ENCODE measurements at places on chromosomes 13 and 19. TPM values are rescaled to one million over a fixed set of nuclear protein-coding genes. Genes with fewer than 3 reads are reported as not detected.

Gene HIPK4
- total RNA-seq, result 0.16 TPM

Gene ZNF575
- total RNA-seq, result 0.98 TPM

Gene SLC8A2
- 0.29 TPM for total RNA-seq

Gene ACER1
- total RNA-seq, result not detected

Gene MTUS2
- under 0.01 TPM for total RNA-seq

Gene SLITRK1
- not detected for total RNA-seq

Gene RXFP2
- not detected for total RNA-seq

Gene MAG
- total RNA-seq, result not detected

Gene SOX1
- not detected for total RNA-seq

Gene KASH5
- 1.9 TPM for total RNA-seq

Gene PLPPR2
- 19.0 TPM for total RNA-seq

Gene ANGPTL8
- total RNA-seq, result not detected

Gene DIRAS1
- 0.64 TPM for total RNA-seq

Gene KCNN1
- total RNA-seq, result 0.59 TPM

Gene CHST8
- 0.16 TPM for total RNA-seq

GRCh38 chr19:43687660-43687997 lies 17.7 kb upstream of the PLAUR start:
- H3K4me3 ChIP-seq, result no peak overlapping the region
- no peaks in the 10 kb centered on the region for H3K4me1 ChIP-seq
- DNase-seq, result no peak

GRCh38 chr13:95781016-95781415 lies 104.1 kb downstream of the DNAJC3 start:
- H3K27ac ChIP-seq, result no peak overlapping the region
- H3K4me1 ChIP-seq, result no peaks in the 10 kb centered on the region
- no peak overlapping the region for H3K4me3 ChIP-seq
- DNase-seq, result no peak
- H3K27me3 ChIP-seq, result no peaks in the 10 kb centered on the region

DNA sequence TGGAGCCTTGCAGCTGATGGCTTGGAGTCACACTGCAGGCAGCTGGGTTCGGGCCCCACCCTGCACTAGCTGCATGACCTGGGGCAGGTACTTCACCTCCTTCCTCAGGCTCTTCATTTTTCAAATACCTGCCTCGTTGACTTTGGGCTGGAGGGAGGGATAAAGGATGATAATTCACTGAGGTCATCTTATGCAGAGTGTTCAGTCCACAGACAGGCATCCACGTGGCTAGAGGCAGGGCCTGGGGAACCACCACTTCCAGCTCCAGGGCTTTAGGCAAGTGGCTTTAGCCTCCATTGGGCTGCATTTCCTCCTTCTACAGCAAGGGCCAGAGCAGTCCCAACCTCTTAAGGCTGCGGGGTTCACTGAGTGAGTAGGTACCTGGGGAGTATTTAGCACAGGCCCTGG lies 84.8 kb downstream of the SIPA1L3 start:
- H3K4me3 ChIP-seq, result no peak overlapping the region
- no peak for DNase-seq
- peaks cover 11% of the 10 kb centered on the region for H3K4me1 ChIP-seq

DNA sequence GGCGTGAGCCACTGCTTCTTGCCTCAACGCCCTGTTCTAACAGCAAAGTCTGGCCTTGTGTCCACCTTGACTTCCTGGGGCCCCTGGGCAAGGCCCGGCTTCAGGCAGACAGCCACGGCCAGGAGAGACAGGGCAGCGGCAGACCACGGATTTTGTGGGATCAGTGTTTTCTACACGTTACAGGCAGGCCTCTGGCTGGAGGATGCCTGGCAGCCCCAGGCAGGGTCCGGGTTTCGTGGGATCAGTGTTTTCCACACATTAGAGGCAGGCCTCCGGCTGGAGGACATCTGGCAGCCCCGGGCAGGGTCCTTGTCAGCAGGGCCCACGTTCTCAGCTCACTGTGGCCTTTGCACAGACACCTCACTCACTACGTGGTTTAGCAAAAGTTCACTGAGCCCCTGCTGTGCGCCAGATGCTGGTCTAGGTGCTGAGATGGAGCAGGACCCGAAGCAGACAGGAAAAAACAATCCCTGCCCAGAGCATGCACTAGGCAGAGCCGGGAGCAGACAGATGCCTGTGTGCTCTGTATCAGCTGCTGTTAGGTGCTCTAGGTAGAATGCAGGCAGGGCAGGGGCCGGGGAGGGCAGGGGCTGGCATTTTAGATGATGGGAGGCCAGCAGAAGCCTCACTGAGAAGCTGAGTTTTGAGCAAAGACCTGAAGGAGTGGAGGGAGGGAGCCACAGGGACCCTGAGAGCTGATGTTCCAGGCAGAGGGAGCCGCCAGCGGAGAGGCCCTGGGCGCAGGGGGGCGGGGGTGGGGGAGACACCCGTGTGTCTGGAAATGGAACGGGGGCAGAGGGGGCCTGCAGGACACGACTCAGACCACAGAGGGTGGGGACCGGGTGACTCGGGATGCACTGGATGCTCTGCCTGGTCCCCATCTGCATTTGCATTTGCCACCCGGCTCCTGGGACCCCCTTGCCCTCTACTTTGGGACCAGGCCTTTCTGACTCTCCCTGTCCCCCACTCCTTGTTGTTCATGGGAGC lies 25.0 kb upstream of the NCCRP1 start:
- H3K36me3 ChIP-seq, result no peaks in the 10 kb centered on the region
- H3K27me3 ChIP-seq, result no peaks in the 10 kb centered on the region
- H3K4me3 ChIP-seq, result no peak overlapping the region
- no peak overlapping the region for H3K27ac ChIP-seq
- H3K4me1 ChIP-seq, result no peaks in the 10 kb centered on the region
- DNase-seq, result no peak

DNA sequence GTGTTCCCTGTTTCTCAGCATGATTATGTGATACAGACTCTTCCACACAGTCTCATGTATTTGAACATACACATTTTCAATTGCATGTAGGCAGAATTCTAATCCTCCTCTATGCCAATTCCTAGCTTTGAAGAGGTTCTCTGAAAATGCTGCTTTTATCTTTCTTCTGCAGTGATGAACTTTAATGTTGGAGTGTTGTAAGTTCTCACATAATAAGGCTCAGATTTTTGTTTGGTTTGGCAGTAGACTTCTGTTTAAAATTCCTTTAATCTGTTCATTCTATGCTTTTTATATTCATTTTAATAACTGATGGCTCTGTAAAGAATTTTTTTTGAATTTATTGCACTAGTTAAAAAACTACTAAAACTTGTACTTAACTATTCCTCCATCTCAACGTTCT lies 225.8 kb downstream of the GGACT start:
- H3K4me3 ChIP-seq, result no peak overlapping the region
- H3K27me3 ChIP-seq, result no peaks in the 10 kb centered on the region
- H3K36me3 ChIP-seq, result no peaks in the 10 kb centered on the region
- DNase-seq, result no peak
- H3K4me1 ChIP-seq, result no peaks in the 10 kb centered on the region
- H3K27ac ChIP-seq, result no peak overlapping the region

DNA sequence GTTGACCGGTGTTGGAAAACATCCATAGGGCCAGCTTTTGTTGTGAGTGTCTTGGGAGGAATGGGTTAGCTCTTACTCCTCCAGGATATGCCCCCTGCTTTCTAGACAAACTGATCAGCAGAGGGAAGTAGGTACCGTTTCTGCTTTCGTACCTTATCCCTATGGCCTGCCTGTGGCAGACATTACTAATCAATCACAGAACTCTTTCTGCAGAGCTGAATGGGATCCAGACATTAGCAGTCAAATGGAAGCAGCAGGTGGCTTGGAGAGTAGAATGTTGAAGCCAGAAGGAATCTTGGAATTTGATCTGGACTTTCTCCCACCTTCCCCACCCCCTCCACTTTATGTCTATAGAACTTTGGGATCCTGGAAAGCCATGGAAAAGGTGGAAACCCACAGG lies 17.1 kb downstream of the NWD1 start:
- no peaks in the 10 kb centered on the region for H3K36me3 ChIP-seq
- no peak for DNase-seq
- no peak overlapping the region for H3K4me3 ChIP-seq
- no peaks in the 10 kb centered on the region for H3K27me3 ChIP-seq
- H3K27ac ChIP-seq, result no peak overlapping the region
- H3K4me1 ChIP-seq, result no peaks in the 10 kb centered on the region

- H3K27ac ChIP-seq, result no peak overlapping the region
- no peaks in the 10 kb centered on the region for H3K36me3 ChIP-seq
- H3K4me3 ChIP-seq, result no peak overlapping the region
- DNase-seq, result no peak
These were observed 114.9 kb downstream of the PTPRS start for GRCh38 chr19:5225486-5226345.

DNA sequence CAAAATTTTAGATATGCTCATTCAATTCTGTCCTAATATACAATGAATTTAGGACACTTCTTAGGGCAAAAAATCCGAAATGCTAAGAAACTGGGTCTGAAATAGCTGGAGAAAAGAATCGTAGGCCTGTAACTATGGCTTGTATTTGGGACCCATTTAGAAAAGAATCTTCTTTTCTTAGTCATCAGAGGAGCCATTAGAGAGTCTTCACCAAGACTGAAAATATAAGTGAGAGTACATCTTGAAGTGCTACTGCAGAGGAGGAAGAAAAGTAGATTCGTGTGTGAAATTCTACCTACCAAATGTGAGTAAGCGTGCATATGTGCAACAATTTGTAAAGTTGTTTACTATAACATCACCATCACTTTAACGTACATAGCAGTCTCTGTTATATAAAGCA lies 8.8 kb upstream of the DACH1 start:
- no peaks in the 10 kb centered on the region for H3K27me3 ChIP-seq
- H3K36me3 ChIP-seq, result no peaks in the 10 kb centered on the region
- no peak for DNase-seq
- H3K4me3 ChIP-seq, result no peak overlapping the region
- no peak overlapping the region for H3K27ac ChIP-seq

- H3K36me3 ChIP-seq, result no peaks in the 10 kb centered on the region
- no peaks in the 10 kb centered on the region for H3K4me1 ChIP-seq
- peaks cover 12% of the 10 kb centered on the region for H3K27me3 ChIP-seq
These were observed 13.9 kb downstream of the TTYH1 start for GRCh38 chr19:54429176-54429495.

GRCh38 chr19:33268162-33268991 lies 34.0 kb downstream of the CEBPA start:
- no peak overlapping the region for H3K4me3 ChIP-seq
- DNase-seq, result no peak

- no peaks in the 10 kb centered on the region for H3K27me3 ChIP-seq
- no peaks in the 10 kb centered on the region for H3K4me1 ChIP-seq
- H3K4me3 ChIP-seq, result no peak overlapping the region
- no peak for DNase-seq
- no peaks in the 10 kb centered on the region for H3K36me3 ChIP-seq
These were observed 49.9 kb downstream of the TBC1D4 start for GRCh38 chr13:75432045-75432444.

- no peaks in the 10 kb centered on the region for H3K36me3 ChIP-seq
- H3K4me1 ChIP-seq, result no peaks in the 10 kb centered on the region
- no peak overlapping the region for H3K4me3 ChIP-seq
- no peaks in the 10 kb centered on the region for H3K27me3 ChIP-seq
These were observed 193.5 kb upstream of the NBEA start for GRCh38 chr13:34748596-34748995.

DNA sequence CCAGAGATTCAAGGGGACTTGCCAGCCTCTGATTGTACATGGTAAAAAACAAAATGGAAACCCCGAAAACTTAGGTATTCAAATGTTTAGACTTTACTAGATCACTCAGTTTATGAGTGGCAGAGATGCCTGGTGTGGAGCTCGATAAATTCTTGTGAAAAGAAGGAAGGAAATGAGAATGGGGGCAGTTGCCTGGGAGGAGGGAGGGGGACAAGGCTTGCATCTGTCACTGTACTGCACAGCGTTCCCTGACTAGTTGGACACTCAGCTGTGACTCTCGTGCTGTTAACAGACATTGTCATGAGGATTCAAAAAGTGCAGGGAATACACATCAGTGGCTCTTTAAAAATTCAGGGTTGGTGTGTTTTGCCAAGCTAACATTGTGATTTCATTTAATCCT lies 232.9 kb downstream of the ZIC5 start:
- no peak overlapping the region for H3K4me3 ChIP-seq
- no peaks in the 10 kb centered on the region for H3K36me3 ChIP-seq
- no peaks in the 10 kb centered on the region for H3K4me1 ChIP-seq
- no peaks in the 10 kb centered on the region for H3K27me3 ChIP-seq
- DNase-seq, result no peak

DNA sequence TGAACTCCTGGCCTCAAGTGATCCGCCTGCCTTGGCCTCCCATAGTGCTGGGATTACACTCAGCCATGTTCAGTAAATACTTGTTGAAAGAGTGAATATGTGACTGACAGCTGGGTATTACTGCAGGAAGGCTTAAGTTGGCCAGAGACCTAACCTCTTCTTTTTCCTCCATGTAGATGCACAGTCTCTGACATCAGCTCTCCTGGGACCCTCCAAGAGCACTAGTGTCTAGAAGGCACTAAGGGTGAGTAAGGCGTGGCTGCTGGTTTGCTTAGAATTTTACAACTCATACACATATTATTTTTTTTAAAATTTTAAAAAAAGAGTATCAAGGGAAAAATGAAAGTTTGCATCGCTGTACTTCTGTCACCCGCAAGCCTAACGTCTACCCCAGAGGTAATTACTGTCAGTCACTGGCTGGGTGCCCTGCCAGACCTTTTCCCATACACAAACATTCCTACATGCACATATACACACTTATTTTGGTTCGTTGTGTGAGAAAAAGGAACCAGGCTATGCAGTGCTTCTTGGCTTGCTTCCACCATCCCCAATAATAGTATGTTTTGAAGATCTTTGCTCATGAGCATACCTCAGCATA lies 122.0 kb downstream of the SIPA1L3 start:
- no peak overlapping the region for H3K4me3 ChIP-seq
- no peaks in the 10 kb centered on the region for H3K27me3 ChIP-seq
- H3K4me1 ChIP-seq, result no peaks in the 10 kb centered on the region

- no peaks in the 10 kb centered on the region for H3K4me1 ChIP-seq
- no peak for DNase-seq
- peak overlapping the region; percentile 93 for H3K27ac ChIP-seq
- H3K27me3 ChIP-seq, result no peaks in the 10 kb centered on the region
- peak overlapping the region; percentile 88 for H3K4me3 ChIP-seq
- no peaks in the 10 kb centered on the region for H3K36me3 ChIP-seq
These were observed 708 bp upstream of the ESD start for GRCh38 chr13:46797501-46798237.

- DNase-seq, result no peak
- no peak overlapping the region for H3K27ac ChIP-seq
- peaks cover 10% of the 10 kb centered on the region for H3K36me3 ChIP-seq
- no peak overlapping the region for H3K4me3 ChIP-seq
These were observed 2.9 kb downstream of the CDC16 start for GRCh38 chr13:114237415-114238112.
